Stimulated activated CD4-positive, alpha-beta T cell treated with anti-CD3 and anti-CD28 coated beads, Interleukin-4, amount 100 ng/mL, for 1 hour (primary cell): ENCODE measurements at places on chromosomes 2 and 18.

DNA sequence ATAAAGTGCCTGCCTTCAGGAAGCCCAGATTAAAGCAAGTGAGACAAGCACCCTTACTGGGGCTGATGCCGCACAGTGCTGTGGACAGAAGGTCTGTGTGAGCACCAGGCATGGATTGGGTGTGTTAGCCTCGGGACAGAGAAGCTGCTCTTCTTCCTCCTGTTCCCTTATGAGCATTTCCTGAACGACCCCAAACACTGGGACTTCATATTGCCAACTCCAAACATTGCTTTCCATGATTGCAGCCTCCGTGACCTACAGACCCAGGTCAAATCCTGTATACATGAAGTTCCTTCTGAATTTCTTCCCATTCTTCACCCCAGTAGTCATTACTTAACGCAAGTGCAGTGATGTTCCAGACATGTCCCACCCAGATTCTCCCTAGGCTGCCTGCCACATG is 129.8 kb upstream of the ALKAL2 start:
- DNase-seq: no peak

DNA sequence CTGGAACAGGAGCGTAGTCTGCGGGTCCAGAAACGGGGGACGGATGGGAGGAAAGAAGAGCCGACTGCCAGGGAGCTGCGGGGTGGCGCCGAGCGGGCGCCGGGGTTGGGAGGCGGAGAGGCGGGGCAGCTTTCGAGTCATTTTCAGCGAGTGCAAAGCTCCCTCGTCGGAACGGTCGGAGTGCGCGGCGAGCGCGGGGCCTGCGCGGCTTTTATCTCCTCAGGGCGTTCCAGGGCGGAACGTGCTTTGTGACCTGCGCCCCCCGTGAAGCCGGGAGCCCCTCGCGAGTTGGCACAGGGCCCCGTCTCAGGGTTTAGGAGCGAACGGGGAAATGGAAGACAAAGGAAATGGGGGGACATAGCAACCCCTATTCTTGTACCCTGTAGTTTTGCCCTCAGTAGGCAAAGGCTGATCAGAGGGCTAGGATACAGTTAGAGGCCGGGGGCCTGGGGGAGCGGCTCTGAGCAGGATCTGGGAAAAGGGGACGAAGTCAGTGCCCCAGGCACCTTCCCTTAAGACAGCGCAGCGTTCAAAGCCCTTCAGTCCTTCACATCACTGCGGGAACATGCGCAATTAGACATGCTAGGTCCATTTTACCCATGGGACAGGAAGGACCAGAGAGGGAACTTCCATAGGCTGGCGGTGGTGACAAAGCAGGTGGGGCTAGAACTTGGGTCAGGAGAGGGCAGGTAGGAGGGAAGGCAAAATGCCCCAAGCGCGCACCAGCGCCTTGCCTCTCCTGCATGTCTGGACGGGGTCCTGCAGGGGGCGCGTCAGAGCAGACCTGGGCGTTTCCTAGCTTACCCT is 60.1 kb upstream of the IL1RL1 start:
- peak; percentile 76 for DNase-seq

DNA sequence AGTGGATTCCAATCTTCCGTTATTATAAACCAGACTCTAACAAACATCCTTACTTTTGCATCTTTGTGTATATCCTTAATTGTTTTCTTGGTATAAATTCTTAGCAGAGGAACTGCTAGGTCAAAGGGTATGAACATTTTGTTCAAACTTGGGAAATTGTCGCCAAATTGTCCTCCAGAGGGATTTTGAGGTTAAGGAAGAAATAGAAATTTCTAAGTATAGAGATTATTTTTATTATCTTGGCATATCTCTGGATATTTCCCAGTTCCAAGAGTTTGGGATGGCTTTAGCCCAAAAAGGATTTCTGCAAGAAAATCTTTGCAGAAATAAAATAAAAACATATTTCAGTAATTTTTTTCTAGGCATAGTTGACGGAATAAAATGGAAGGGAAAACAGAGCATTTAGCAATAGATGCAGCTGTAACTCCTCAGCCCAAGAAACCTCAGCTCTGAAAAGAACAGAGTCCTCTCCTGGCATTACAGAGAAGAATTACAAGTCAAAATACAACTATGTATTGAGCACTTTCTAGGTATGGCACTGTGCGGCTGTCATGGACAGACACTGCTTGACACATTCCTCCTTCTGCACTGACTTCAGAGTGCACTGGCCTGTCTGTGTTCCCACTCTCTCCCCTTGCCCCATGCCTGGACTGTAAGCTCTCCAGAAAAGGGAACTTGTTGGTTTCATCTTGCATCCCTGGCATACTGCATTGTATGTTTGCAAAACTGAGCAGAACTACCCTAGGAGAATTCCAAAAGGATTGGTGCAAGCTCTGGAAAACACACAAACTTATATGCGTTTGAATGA is 117.3 kb upstream of the STON1 start:
- DNase-seq: no peak

DNA sequence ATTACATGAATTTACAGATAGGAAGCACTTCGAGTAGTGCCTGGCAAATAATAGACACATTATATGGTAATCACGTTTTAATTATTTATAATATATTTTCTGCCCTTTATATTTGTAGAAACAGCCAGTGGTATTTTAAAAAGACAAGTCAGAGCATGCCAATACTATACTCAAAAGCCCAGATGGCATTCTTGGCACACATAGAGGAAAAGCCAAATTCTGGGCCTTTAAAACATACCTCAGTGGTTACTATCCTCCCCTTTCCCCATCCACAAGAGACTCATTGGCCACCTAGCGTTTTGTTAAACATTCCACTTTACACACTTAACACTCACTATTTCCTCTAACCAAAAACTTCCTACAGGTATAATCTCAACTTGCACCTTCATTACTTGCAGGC is 63.3 kb upstream of the ZNF804A start:
- no peak for DNase-seq

- DNase-seq: no peak
Measured at GRCh38 chr18:63302636-63303405, 16.7 kb downstream of the BCL2 start.

- DNase-seq: no peak
Measured at GRCh38 chr2:151946899-151947812, 118.9 kb upstream of the ARL5A start.

DNA sequence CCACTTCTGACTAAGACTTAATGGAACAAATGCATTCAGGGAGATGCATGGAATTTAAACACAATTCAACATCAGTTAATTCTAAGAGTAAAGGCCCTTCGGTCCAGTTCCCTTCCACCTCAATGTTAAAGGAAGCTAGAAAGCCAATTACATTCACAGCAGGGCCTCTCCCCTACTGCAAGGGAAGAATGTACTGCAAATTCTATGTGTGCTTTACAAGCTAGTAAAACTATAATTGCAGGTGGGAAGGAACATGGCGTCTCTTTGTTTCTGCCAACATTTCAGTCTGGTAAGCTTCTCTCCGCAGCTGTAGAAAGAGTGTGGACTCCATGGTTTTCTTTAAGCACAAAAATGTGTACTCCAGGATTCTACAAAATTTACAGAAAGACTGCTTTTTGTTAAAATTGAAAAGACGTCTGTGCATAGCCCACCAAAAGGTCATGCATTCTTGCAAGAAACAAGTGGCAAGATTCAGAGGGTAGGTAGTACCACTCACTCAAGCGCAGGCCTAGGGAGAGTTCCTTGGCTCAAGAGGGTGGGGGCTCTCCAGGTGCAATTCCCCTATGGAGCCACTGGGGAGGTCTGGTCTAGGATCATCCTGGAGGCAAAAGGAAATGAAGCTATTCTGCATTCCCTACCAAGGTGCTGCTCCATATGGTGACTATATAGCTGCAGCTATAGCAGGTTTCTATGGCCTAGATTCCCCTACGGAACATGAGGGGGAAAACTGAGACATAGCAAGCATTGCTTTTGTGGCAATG is 127.0 kb upstream of the FZD5 start:
- no peak for DNase-seq

DNA sequence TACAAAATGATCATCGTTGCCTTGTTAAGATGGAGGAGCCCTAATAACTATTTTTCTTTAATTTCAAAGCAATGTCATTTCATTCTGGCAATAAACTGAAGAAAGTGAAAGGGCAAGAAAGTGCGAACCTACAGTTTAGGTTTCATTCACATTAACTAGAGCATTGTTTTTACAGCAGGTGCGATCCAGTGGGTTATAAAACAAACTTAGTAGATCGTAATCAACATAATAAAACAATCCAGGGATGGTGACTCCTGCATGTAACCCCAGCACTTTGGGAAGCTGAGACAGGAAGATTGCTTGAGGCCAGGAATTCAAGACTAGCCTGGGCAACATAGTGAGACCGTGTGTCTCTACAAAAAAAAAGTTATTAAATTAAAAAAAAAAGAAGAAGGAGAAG is 51.1 kb downstream of the AP1S3 start:
- DNase-seq: no peak

DNA sequence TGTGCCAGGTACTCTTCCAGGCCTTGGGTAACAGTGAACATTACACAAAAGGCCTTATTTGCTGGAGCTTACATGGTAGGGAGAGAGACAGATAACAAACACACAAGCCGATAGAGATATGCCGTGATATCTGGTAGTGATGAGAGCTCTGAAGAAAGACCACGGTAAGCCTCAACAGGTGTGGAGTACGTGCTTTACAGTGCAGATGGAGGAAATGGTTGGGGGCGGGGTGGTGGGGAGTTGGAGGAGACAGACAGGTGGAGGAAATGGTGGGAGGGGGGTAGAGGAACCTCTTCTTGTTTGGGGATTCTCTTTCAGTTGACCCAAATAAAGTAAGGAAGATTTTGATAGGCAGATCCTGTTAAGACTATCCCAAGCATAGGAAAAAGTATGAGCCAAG is 141.1 kb upstream of the ALPP start:
- no peak for DNase-seq

DNA sequence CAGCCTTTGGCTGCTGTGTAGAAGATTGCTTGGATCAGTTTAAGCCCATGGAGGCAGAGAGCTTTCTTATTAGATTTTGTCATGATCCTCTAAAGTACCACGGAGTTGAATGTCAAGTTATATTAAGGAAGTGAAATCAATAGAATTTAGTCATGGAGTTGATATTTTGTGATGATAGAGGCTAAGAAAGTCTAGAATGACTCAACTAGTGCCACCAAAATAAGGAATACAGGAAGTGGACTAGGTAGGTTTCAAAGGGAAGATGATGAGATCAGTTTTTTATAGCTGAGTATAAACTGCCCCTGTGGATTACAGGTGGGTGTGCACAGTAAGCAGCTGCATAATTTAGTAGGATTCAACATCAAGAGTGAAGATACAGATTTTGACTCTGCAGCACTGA is 25.2 kb downstream of the FBXO36 start:
- no peak for DNase-seq

- no peak for DNase-seq
Measured at GRCh38 chr2:190407246-190407661, 901 bp upstream of the MFSD6 start.

DNA sequence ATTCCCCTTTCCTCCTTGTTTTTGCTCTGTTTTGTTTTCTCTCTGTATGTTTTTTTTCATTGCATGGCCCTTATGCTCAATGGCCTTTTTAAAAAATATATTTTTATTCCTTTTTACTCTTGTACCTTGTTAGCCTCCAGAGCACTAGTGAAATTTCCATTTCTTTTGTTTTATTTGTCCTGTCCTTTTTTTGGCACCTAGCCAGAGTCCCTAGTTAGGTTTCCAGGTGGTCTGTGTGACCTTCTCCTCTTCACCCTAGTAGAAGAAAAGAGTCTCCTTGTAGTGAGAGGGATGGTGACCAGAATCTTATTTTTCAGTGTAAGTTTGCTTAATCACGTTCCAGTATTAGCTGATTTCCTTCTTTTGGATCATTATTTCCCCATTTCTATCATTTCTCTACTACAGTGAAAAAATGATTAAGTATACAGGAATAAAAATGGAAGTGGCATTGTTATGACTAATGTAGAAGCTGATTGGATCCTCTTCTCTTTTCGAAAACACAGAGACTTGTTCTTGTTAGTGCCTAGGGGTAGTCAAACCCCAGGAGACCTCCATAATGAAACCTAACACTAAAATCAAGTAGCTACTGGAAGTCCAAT is 65.9 kb downstream of the NBEAL1 start:
- DNase-seq: no peak

DNA sequence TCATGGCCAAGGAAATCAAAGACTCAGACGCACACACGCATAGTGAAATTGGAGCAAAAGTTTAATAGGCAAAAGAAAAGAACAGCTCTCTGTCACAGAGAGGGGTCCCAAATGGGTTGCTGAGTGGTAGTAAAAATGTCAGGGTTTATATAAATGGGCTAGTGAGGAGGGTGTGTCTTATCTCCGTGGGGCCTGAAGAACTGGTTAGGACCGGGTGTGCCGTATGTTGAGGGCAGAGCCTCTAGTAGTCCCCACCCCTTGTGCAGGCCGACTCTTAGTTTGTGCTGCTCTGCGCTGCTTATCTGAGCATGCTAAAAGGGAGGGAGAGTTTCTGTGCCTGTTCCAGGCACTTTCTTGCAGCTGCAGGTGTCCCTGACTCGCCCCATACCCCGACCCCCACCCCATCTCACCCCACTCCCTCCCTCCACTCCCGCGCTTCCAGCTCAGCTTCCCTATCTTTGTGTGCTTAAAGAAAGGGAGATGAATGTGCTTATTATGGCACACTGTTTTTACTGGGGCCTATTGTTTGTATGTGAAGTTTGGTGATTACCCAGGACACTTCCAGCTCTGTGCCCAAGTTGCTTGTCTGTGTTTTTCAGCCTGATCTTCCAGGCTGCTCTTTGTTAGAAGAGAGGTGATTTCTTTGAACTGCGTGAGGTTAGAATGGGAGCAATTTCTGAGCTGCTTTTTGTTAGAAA is 167.4 kb downstream of the SPAG16 start:
- DNase-seq: no peak

GRCh38 chr2:239246723-239247122 is 154.1 kb downstream of the HDAC4 start:
- no peak for DNase-seq

- no peak for DNase-seq
Measured at GRCh38 chr2:141048951-141049350, 1081.9 kb downstream of the LRP1B start.
